ENCODE measurements at places on chromosomes 3 and 15.
A peak's percentile ranks its signal among the peaks of the same experiment; 100 is the strongest.

DNA sequence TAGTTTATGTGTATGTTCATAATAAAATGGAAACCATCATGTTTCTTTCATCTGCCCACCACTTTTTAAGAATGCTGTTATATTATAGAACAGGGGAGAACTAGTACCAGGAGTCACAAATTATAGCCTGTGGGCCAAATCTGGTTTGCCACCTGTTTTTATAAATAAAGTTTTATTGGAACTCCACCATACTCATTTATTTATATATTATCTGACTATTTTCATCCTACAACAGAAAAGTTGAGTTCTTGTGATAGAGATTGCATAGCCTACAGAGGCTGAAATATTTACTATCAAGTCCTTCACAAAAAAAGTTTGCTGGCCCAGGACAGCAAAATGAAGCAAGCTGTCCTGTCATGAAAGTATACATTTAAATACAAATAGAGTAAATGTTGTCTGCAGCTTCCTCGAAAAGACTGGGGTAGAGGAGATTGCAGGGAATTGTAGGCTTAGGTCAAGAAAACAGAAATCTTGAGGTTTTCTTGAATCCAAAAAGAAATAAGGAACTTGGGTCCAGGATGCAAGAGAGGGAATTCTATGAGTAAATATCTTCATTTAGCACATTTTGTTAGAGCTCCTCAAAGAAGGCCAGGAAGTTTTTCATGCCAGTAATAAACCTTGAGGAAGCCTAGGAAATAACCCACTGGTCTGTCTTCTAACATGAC is 41.1 kb downstream of the FILIP1L start:
- DNase-seq = no peak

- DNase-seq = peak; percentile 35
Observed at GRCh38 chr3:66253790-66254620, 33.2 kb downstream of the SLC25A26 start.

- DNase-seq = no peak
Observed at GRCh38 chr15:92903631-92903965, 3.5 kb downstream of the CHD2 start.

GRCh38 chr3:79651536-79652065 is 116.2 kb downstream of the ROBO1 start:
- peak; percentile 0 for DNase-seq

- no peak for DNase-seq
Observed at GRCh38 chr3:24117508-24117907, 172.4 kb downstream of the NR1D2 start.

GRCh38 chr15:22258398-22259150 is 178.2 kb downstream of the OR4M2 start:
- no peak for DNase-seq

DNA sequence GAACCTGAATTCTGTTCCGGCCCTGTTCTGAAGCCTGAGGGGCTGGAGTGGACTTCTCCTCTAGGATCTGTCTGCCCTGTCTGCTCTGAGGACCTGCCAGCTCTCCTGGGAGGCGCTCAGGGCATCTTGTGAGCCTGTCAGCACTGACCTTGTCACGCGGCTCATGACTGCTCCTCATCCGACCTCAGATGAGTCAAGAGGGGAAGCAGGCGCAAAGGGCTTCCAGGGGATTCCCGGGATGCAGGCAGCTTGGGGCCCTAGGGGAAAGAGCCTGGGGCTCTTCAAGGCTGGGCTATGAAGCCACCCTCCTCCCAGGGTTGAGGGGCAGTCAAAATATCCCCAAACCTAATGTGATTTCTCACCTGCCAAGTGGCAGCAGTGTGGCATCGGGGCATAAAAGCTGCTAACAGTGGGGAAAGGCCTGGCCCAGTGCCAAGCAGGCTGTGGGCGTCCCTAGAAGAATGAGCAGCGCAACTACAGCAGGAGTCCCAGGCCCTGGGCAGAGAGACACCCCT is 27.6 kb upstream of the ANKDD1A start:
- peak; percentile 86 for DNase-seq

- no peak for DNase-seq
Observed at GRCh38 chr3:106848099-106848498, 529.1 kb upstream of the CCDC54 start.

- DNase-seq = peak; percentile 79
Observed at GRCh38 chr15:96354731-96355567, 24.4 kb downstream of the NR2F2 start.

DNA sequence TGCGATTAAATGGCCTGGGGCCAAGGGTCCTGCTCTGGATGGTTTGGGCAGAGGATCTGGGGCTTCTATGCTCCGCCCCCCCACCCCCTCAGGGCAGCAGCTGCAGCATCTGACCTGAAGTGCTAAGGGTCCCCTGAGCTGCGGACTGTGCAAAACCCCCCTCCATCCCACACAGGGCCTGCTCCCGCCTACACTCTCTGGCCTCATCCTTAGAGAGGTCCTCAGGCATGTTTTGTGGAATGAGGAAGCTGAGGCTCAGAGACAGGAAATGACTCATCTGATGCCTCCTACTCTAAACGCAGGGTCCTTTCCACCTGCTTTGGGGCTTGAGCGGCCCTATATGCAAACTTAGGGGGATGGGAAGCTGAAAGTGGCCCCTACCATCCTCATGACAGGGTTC is 59.5 kb upstream of the CTSH start:
- peak; percentile 68 for DNase-seq

DNA sequence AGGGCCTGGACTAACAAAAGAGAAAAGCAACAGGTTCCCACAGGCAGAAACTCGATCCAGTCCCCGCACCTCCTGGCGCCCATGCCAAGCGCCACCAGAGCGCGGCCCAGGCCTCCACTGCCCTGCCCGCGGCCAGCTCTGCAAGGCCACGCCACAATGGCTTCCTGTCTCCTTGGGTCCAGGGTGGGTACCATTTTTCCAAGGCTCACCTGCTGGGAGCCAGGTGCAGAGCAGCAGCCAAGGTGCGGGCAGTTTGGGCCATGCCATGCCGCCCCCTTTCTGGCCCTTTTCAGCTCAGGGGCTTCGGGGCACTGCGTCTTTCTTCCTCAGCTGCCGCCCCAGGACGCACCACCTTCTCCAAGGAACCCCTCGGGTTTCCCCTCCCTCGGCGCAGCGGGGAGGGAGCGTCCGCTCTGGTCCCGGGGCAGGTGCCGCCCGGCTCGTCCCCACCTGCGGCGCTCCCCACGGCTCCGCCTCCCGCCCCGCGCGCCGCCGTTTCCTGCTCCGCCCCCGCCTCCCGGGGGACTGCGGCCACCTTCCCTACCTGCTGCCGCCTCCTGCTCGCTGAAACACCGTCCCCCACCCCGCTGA is at the start of gene ILDR1:
Gene ILDR1, minus strand, starts transcription at position 437 of the 591 bp plus-strand sequence. Its CDS starts 170 bp downstream, at position 267.
- DNase-seq = no peak

DNA sequence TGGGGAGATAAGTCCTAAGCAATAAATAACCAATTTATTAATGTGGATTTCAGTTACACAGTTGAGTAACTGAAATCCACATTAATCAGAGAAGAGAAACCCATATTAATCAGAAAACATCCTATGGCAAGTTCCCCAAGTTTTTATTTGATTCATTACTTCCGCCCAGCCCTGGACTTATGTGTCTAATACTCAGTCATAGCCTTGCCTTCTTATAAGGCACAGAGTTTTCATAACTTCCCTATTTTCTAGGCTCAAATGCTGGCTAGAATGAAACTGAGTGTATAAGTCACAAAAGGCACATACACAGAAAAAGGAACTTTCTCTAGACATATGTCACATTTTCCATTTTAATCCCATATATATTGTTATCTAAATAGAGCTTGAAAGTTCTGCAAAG is 28.8 kb downstream of the CD47 start:
- no peak for DNase-seq

DNA sequence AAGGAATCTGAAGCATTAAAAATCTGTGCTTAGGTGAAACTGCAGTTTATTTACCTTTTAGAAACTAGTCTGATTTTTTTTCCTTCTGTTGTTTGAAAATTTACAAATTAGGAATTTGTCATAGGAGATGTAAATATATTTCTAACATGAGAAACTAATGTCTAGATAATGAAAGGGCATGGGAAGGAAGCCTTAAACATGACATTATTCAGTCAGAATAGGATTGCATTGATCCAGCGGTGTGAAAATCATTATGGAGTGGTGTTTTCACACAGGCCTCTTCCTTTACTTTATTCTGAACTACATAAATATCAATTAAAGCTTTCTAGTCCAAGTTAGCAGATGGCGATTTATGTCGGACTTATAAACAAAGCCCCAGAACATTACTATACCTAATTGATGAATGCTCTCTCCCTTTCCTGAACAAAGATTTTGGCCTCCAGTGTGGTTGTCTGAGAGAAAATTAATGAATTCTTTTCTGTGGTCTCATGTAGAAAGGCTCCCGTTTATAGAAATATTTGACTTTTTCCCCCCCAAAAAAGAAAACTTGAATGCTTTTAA is 37.9 kb downstream of the FNDC3B start:
- no peak for DNase-seq

GRCh38 chr3:129474984-129475804 is 35.2 kb downstream of the IFT122 start:
- peak; percentile 15 for DNase-seq

GRCh38 chr15:84752700-84753099 is 4.3 kb downstream of the ZNF592 start:
- peak; percentile 11 for DNase-seq

- no peak for DNase-seq
Observed at GRCh38 chr15:99343881-99344551, 92.7 kb downstream of the LRRC28 start.

- no peak for DNase-seq
Observed at GRCh38 chr3:126106336-126107202, 22.6 kb upstream of the SLC41A3 start.

- DNase-seq = no peak
Observed at GRCh38 chr3:115520651-115521245, 102.6 kb upstream of the GAP43 start.

- peak; percentile 98 for DNase-seq
Observed at GRCh38 chr3:4978966-4979427, 240 bp upstream of the BHLHE40 start.

DNA sequence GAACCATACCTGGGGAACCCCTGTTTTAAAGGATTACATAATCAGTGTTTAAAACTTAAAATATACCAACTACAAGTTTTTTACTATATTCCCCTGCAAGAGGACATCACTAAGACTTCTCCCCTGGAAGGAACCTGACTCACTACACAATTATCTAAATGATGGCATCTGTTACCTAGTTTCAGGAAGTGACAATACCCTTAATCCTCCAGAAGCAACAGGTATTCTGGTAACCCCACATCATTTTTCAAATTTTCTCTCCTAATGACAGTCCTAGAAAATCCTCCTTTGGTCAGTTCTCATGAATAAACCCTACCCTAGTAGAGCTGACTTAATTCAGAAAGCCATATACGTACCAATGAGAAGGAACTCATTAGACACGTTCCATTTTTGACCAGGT is 78.4 kb downstream of the RFX7 start:
- no peak for DNase-seq

- DNase-seq = no peak
Observed at GRCh38 chr3:33884701-33885100, 86.3 kb downstream of the PDCD6IP start.

DNA sequence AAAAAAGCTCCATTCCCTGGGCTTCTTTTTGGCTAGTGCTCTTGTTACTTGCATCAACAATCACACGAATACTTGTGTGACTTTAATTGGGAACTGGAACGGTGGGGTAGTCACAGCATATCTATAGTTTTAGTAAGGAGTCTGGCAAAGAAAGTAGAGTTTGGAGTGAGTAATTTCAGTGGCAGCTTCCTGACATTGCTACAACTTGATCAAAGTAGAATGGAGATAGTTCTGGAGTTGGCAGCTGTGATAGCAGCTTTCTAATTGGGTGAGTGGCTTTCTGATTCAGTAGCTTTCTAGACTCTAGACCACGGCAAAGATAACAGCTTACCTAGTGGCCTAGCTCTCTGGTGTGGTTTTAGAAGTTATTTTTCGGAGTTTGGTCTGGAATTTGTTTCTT is 475.0 kb downstream of the TUSC7 start:
- DNase-seq = peak; percentile 85

GRCh38 chr3:38116471-38117162 is 20.3 kb downstream of the ACAA1 start:
- no peak for DNase-seq

DNA sequence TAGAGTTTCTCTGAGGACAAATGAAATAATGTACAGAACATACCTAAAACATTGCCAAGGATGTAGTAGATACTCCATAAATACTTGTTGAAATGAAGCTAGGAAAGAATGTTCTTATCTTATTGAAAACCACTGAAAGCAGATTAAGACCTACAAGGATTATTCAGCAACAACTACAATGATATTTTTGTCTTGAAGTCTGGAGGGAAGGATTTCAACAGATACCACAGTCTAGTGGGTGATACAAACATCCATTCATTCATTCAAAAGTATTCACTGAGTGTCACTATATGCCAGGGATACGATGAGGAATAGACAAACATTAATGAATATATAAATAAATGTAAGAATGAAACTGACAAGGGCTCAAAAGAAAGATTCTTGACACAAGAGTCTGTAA is 74.7 kb upstream of the THBS1 start:
- peak; percentile 49 for DNase-seq

DNA sequence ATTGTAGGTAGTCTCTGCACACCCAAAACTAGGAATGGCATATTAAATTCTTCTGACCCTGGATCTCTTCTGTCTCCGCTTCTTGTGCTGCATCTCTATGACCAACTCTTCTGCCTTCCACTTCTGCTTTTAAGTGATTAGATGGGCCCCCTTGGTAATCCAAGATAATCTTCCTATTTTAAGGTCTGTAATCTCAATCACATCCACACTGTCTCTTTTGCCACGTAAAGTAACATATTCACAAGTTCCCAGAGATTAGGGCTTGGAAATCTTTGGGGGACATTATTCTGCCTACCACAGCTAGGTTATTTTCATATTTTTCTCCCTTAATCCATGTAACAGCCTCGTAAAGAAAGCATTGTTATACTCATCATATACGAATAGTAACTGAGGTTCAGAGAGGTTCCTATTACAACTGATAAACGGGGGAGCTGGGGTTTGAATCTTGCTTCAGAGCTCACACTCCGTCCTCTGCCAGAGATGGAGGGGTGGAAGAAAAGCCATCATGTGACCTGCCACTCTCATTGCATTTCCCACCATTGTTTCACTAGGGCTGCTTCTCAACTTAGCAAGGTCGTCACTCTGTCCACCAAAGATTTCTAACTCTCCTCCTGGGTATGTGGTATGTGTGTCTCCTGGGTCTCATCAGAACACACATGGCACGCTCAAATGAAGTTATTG is 6.6 kb upstream of the CD47 start:
- no peak for DNase-seq

GRCh38 chr15:74799255-74799855 is 13.3 kb upstream of the LMAN1L start:
- DNase-seq = no peak

- DNase-seq = no peak
Observed at GRCh38 chr3:197953881-197954280, 3.9 kb downstream of the RPL35A start.

- DNase-seq = no peak
Observed at GRCh38 chr15:68034719-68035293, 19.3 kb upstream of the PIAS1 start.

DNA sequence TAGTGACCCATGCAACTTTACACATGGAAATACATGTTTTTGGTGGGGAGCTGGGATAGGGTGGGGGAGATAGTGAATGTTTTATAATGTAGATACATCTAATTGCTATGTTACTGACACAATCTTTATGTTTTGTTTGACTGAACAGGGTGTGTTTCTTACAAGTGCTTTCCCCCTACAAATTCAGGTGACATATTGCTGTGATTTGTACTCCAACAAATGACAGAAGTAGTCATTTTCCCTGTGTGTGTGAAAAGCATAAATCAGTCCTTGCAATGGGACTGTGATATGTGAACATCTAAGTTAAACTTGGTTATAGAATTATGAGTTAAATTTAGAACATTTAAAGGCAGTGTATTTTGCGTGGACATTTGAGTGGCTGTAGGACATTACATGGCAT is 27.3 kb downstream of the OTOL1 start:
- DNase-seq = no peak

Measured in fibroblast of skin of scalp (primary cell).